ENCODE measurements at places on chromosomes 6 and 20.

DNA sequence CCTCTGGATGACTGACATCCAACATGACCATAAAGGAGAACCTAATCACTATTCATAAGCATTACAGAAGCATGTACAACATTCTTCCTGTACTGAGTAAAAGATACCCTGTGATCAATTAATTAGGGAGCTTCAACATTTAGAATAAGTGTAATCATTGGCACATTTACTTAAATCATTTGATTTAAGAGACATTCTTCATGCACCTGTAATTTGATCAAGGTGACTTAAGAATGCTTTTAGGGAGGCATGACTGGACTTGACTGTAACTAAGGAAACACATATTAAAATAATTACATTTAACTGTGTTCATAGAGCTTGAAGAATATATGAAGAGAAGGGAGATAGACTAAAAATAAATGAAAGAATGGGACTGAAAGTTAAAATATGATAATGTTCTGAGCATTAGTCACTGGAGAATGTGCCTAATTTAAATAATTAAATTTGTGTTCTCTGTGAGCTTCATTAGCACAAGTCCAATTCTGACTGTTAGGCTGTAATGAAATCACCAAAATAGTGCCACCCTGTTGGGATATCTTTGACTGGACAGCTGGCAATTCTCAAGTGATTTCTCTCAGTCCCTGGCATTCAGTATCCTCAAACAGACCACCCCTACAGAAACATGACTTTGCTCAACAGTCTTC lies 295.5 kb upstream of the ADGRB3 start:
- DNase-seq: no peak

GRCh38 chr6:164889980-164890379 lies 419.4 kb downstream of the C6orf118 start:
- no peak for DNase-seq

- DNase-seq: no peak
Measured at GRCh38 chr6:118567974-118568373, 19.9 kb downstream of the PLN start.

DNA sequence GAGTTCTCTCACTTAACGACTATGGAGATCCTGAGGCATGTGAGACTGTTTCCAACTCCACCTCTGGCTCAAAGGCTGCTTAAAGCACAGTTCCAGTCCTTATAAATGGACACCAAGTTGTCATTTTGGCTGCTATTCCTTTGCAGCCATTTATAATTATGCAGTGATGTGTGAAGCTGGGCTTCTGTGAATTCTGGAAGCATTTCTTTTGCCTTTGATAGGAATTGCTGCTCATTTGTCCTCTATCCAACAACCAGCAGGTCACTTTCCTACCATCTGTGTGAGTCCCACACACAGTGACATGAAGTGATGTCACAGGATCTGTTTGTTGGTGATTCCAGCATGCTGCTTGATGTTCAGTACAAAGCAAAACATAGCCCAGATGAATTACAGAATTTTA lies 28.5 kb upstream of the EFHC1 start:
- no peak for DNase-seq

DNA sequence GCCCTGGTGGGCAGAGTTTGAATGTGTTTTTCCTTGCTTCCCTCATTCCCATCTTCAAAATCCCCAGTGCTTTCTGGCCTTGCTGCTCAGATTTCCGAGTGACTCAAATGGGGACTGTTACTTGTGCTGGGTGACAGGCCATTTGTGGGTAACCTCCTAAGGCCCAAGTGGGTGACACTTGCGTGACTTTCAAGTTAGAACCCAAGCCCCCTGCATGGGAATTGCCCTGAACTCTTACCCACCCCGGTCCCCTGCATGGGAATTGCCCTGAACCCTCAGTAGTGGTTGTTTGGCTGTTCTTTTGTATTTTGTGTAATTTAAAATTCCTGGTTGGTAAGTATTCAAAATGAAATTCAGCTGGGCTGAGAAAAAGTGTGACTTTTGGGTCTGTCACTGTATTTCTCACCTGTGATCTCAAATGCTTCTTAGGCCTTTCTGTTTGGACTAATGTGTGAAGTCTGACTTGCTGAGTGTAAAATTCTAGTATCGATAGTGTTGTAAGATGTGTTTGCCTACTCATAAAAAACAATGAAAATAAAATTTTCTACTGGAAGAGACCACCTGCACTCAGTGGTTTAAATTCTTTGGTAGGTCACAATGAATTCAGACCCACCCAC lies 12.4 kb upstream of the RBM38 start:
- no peak for DNase-seq

DNA sequence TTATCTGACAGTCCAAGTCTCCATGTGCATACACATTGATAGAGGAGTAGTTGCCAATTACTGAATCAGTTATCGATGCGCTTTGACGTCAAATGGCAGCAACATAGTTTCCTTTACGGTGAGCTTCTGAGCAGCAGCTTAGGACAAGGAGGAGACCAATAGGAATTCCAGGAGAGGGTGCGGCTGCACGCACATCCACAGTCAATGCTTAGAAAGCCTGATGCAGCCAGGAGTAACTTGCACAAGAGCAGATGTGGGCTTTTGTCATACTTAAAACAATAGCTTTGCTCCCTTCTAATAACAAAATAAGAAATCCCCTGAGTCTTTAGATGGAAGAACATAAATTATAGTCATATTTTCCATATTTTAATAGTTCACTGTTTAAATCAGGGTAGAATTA lies 442.1 kb downstream of the BCKDHB start:
- no peak for DNase-seq

DNA sequence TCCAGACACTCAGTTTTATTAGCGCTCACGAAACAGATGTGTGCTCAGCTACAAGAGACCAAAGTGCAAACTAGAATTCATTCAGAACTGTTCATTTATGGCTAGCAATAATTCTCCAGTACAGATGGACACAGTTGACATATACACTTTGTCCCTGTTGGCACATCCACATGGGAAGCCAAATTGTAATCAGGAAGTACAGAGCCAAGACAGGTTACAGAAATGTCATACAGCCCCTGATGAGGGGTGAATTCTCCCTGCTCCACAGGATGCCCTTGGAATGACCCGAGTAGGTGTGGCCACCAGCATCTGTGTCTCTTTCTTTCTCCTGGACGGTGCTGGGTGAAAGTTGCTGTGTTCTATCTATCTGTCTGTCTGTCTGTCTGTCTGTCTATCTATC lies 7.6 kb downstream of the DHX35 start:
- no peak for DNase-seq

- peak; percentile 36 for DNase-seq
Measured at GRCh38 chr20:9323622-9324021, 190.8 kb upstream of the LAMP5 start.

GRCh38 chr6:158313989-158314388 lies 1.7 kb downstream of the TULP4 start:
- no peak for DNase-seq

- no peak for DNase-seq
Measured at GRCh38 chr6:36608788-36609563, 14.8 kb downstream of the SRSF3 start.

DNA sequence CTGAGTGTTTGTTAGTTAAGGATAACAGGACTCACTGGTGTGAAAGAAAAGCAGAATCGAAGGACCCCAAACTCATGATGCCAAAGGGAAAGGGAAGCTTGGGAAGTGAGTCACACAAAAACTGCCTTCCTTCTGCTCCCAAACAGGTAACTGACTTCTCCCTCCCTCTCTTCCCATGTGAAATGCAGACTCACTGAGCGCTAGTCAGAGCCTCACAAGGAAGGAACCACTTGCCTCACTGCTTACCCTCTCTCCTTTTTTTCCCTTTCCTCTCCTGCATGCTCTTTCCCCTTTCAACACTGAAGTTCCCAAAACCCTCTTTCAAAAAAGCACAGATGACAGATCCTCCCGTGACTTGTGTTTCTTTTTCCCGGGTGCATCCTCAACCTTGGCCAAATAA lies 56.4 kb downstream of the LYRM4 start:
- DNase-seq: no peak

- DNase-seq: no peak
Measured at GRCh38 chr6:104321301-104321700, 538.4 kb downstream of the HACE1 start.

DNA sequence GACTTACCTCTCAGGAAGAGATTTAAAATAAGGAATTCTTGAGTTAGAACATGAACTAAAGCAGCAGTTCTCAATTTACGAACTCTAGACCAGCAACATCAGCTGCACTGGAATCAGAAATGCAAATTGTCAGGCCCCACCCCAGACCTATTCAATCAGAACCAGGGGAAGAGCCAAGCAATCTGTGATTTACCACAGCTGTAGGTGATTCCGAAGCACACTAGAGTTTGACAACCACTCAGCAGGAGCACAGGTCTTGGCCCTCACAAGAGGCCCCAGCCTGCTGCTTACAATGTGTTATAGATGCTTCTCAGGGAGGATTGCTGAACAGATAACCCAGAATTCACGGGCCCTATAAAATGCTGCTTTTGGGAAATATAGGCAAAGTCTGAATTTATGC lies 279.2 kb downstream of the PTPRK start:
- DNase-seq: no peak

DNA sequence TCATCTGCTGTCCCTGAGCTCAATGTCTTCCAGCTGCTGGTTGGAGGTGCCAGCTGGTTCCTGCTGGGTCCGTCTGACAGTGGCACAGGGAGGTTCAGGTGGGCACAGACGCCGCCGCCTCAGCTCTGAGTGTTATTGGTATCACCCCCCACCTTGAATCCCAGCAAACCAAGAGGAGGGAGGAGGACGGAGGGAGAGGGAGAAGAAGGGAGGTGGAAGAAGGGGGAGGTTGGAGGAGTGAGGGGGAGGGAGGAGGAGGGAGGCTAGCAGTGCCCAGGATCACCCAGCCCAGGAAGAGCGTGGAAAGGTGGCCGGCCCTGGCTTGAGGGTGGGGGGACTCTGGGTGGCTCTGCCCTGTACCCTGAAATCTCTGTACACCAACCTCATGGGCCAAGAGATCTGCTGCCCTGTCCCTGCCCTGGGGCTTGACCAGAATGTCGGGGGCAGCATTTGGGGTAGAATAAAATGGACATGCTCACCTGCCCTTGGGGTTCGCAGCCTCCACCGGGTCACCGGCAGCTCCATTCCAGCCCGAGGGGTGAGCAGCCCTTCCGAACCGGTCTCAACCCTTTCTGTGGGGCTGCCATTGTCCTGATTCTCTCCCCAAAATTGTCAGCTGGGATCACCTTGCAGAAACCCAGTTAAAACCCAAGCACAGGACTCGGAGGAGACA lies 17.1 kb downstream of the NTSR1 start:
- DNase-seq: no peak

GRCh38 chr20:63093966-63094766 lies 87.4 kb upstream of the BHLHE23 start:
- DNase-seq: no peak

- no peak for DNase-seq
Measured at GRCh38 chr6:166488701-166489100, 97.8 kb downstream of the RAMACL start.

DNA sequence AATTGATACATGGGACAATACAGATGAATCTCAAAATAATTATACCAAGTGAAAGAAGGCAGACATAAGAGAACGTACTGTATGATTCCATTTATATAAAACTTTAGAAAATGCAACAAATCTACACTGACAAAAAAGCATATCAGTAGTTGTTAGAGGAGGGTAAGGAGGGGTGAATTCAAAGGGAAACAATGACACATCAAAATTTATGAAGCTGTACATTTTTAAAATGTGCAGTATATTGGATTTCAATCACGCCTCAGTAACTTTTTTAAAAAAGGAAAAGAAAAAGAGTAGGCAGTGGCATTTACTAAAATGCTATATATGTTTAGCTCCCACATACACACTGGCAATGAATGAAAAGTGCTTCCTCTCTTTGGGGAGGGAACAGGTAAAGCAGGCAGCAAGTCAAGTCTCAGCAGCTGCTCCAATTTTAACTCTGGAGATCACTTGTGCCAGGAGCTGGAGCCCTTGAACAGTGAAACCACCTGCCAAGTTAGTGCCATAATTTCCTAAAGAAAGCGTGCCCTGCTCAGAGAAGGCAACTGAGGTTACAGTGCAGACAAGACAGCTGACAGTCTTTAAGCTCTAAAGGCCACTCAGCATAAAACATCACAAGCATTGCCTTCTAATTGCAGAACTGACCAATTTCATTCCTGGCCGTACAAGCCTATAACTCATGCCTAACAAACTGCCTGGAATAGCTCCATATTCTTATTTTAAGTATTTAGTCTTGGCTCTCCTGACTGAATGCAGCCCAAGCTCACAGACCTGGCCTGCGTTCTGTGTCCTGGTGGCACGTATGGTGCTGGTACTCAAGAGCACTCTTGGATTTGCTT lies 10.9 kb downstream of the FKBP1A start:
- DNase-seq: no peak

DNA sequence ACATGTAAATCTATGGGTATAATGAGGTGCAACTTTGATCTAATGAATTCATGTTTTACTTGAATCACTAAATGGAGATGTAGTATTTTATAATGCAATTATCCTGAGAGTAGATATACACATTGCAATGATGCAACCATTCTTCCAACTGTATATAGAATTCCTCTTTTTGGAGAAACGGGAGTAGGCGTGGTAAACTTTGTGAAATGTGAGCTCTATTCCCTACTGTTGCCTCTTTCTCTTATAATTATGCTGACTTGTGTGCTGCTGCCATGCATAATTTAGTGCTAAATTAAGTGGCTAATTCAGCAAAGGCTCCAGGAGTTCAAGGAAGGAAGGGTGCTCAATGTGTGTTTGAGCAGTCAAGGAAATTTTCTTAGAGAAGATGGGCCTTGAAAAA lies 116.6 kb upstream of the SLC35B3 start:
- DNase-seq: no peak

- no peak for DNase-seq
Measured at GRCh38 chr6:31125162-31125561, 4.9 kb upstream of the CDSN start.
